Chondrocyte (in vitro differentiated cells): ENCODE measurements at places on chromosomes 4 and X. TPM values are rescaled to one million over a fixed set of nuclear protein-coding genes. Genes with fewer than 3 reads are reported as not detected.

DNA sequence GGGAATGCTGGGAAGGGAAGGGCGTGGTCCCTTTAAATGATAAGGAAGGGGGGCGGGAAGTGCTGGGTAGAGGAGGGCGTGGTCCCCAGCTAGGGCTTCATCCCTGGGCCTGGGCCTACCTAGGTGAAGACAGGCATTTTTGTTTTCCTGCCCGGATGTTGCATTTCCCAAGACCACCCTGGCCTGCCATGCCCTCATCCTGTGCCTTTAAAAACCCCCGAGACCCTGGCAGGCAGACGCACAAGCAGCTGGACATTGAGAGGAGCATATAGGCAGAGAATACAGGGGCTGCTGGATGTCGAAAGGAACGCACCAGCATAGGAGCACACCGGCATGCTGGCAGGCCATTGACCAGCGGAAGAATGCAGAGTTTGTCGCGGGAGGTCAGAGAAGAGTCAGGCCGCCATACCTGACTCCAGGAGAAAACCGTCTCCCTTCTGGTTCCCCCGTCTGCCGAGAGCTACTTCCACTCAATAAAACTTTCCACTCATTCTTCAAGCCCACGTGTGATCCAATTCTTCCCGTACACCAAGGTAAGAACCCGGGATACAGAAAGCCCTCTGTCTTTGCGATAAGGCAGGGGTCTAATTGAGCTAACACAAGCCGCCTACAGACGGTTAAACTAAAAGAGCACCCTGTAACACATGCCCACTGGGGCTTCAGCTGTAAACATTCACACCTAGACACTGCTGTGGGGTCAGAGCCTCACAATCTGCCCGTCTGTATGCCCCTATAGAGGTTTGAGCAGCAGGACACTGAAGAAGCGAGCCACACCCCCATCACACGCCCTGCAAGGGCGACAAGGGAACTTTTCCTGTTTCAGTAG, 2.9 kb upstream of the AGA start:
- no peak for DNase-seq

DNA sequence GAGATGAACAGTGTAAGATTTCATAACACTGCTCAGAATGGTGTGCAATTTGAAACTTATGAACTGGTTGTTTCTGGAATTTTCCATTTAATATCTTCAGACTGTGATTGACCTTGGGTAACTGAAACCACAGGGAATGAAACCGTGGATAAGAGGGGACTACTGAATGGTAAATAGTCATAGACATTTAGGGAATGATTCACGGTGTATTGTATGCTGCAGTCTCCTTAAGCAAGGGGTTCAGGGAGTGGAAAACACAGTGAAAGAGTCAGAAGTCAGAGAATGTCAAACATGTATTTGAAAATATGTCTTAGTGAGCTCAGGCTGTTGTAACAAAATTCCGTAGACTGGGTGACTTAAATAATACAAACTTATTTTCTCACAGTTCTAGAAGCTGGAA, 398.2 kb upstream of the DIPK2B start:
- no peak for DNase-seq

GRCh38 chrX:107551546-107551945, 76.8 kb upstream of the PRPS1 start:
- no peak for DNase-seq

SPANXA1 gene
- total RNA-seq: not detected in 3 replicates

DNA sequence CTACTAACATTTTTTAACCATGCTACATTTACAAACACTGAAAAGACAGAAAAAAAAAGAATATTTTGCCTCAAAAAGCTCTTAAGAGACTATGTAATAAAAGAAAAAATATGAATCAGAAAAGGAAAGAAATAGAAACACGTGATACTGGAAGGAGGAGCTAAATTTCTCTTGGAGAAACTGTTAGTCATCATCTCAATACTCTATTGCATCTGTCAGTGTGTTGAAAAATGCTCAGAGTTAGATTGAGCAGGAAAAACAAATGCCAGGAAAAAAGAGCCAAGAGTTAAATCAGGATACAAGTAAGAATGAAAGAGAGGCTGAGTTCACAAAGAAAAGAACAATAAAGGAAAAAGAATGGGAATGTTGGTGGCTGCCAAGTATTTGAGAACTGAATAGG, 2.6 kb downstream of the RAB28 start:
- DNase-seq: no peak

GRCh38 chr4:157973297-157973696, 199.5 kb downstream of the GASK1B start:
- no peak for DNase-seq

GRCh38 chrX:111511477-111511876, at the start of gene SERTM2:
Gene SERTM2 (plus strand): TSS chrX:111511645. CDS start chrX:111518858, 7,213 bp downstream.
- no peak for DNase-seq

DNA sequence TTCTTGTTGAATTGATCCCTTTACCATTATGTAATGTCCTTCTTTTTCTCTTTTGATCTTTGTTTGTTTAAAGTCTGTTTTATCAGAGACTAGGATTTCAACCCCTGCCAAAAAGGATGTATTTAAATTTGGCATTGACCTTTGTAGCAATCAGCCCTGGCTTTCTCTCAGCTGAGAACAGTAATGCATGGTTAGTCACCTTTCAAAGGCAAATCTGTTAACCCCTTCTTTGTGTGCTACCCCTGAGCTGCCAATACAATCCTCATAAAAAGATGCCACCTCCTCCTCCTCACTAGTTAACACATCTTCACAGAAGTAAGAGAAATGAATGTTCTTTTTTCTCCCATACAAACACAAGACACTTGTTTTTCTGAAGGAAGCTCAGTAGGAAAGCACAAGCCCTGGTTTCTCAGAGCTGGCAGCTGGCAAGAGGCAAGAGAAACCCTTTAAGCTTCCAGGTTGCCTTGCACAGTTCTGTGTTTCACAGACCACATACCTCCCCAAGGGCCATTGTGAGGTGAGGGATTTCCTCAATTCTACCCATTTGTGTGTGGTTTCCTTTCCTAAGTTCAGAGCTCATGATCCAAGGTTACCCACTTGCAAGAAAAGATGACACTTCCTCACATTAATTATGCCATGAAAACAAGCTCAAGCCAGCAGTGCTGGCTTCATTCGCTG, 122.6 kb downstream of the RCHY1 start:
- no peak for DNase-seq
